ENCODE measurements at places on chromosomes 2 and 18. TPM values are rescaled to one million over a fixed set of nuclear protein-coding genes. Genes with fewer than 3 reads are reported as not detected.

DNA sequence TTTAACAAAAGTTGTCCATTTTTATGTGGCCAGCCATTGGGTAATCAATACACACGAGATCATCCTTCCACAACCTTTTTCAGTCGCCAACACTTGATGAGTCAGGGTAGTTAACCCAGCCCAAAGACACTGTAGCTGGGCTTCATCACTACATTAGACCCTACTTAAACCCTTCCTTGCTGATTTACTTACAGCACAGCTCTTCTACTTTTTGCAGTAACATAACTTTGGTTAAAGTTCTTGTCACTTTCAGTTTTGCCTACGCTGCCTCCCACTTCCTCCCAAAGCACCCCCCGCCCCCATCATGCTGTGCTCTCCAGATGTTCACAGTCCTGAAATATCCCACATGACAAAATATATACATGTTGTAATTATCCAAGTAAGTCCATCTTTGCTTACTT lies 103.6 kb downstream of the CDK15 start:
- peak; percentile 13 for DNase-seq

DNA sequence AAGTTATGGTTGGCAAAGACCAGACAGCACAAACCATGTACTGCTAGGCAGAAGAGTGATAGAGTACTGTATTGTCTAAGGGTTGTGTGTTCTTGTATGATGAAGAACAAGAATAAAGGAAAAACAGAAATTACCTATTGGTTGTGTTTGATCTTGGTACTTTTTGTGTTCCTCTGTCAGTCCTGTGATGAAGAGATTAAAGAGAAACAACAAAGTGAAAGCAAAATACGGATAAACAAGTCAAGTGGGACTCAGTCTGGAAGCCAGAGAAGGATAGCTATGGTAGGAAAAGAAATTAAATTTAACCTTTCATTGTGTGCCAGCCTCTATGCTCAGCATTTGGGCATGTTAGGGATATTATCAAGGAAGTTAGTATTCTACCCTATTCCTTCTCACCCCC lies 413.1 kb downstream of the PARD3B start:
- DNase-seq = no peak

DNA sequence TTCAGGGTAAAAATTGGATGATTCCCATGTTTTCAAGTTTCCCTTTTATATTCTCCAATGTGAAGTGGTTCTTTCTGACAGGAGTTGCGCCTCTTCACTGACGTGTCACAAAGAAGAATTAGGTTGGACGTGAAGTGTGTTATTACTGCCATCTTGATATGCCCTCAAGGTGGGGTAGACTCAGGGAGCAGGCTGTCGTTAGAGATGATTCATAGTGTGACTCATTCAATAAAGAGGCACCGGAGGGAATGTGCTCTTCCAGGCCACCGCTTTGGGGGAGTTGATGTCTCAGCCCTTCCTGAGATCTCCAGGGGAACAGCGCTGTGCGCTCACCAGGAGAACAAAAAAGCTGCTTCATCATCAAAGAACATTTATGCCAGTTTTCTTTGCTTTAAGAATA lies 3.6 kb upstream of the DGKD start:
- DNase-seq = peak; percentile 27

GRCh38 chr2:241609859-241610793 lies 26.8 kb downstream of the THAP4 start:
- DNase-seq = peak; percentile 94

DNA sequence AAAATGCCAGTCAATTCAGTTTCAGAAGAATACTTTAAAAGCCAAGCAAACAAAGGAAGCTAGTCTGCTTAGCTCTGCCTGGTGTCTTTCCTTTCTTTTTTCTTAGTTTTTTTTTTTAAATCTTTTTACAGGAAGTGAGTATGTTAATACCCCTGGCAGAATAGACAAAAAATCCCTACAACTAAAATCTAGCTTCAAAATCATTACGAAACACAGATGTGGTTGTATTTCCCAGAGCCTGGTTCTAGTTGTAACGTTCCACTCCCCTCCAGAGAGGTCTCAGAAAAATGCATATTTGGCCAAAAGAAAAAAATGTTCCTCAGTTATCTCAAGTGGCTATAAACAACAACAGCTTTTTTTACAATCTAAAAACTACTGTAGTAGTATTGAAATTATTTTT lies 202.1 kb upstream of the RND3 start:
- no peak for DNase-seq

DNA sequence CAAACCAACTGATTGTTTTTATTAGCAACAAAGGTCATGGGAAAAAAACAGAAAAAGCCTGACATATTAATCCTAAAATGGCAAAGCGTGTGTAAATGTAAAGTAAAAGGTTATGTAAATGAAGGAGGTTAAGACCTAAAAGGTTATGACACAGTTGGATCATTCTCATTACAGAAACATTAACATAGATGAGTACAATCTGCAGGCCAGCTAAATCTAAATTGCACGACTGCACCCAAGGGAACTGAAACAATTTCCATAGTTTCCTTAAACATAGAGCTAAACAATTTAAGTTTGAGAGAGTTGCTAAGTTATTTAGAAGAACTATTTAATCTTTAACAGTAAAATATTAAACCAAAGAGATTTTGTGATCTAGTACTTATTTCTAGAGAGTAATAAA lies 151.6 kb upstream of the UBE2E3 start:
- DNase-seq = no peak

- peak; percentile 91 for DNase-seq
Measured at GRCh38 chr18:22169011-22169888, at the start of gene GATA6. TSS of gene GATA6 (plus strand) at chr18:22169589. CDS start at chr18:22171145, 1,556 bp downstream.

CCDC85A gene
- total RNA-seq = 1.1 TPM

GPBAR1 gene
- not detected for total RNA-seq

GFPT1 gene
- total RNA-seq = 28.9 TPM

Measured in transverse colon (tissue), 4 donors.